CD4-positive, alpha-beta T cell treated with Interleukin-2 at 100 ng/mL for 4 hours (primary cell): ENCODE measurements at places on chromosomes 2 and 18.

DNA sequence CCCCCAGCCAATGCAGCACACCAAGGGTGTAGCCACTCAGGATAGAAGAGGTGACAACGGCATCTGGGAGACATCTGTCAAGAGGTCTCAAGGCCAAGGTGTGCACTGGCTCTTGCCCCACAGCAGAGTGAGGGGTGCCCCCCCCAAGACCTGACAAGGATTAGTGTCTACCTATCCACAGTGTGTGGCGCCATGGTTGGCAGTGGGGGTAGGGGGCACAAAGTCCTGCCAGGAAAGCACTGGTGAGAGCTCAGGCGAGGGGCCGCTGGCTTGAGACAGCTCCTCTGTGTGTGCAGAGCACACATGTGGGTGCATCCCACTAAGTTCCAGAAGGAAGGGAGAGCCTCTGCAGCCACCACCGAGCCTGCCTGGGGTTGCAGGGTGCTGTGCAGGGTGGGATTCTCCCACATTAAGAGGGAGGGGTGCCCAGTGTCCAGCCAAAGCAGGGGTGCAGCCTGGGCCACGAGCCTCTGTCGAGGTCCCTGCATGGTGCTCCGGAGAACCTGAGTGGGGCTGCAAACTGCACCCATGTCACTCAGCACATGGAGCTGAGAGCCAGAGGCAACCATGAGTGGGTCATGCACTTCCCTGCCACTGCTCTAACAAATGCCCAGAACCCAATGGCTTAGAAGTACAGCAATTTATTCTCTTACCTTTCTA is 311.2 kb upstream of the HDAC4 start:
- no peak for DNase-seq

DNA sequence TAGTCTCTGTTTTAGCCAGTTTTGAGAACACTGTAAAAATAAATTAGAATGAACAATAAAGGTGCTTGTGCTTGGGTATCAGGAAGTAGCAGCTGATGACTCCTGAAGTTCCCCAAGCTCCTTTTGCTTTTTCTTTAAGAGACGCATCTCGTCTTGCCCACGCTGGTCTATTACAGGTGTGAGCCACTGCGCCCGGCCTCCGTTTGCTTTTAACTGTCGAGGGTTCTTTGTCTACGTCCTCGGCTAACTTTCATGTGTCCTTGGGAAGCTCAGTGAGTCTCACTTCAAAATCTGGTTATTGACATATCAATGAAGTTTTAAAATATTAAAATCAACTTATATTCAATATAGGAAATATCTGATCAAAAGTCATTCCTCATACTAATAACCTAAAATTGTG is 246.5 kb downstream of the FBXO15 start:
- no peak for DNase-seq

DNA sequence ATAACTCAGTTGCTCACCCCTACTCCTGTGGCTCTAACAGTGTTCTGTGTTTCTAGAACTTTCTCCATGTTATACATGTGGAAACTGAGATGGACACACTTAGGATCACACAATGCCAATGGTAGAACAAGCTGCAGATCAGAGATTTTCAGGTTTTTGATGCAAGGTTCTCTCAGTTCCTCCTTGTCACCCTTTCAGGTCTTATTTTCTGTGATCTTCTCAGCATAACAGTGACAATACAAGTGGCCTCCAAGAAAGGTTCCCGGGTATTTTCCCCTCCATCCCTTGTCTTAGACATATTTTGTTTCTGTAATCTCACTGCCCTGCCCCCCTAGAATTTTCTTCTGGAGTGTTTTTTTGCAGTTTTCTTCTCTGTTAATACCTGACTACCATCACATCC is 6.2 kb upstream of the MGAT5 start:
- DNase-seq, result no peak

GRCh38 chr2:215697003-215697402 is 261.1 kb upstream of the FN1 start:
- no peak for DNase-seq

DNA sequence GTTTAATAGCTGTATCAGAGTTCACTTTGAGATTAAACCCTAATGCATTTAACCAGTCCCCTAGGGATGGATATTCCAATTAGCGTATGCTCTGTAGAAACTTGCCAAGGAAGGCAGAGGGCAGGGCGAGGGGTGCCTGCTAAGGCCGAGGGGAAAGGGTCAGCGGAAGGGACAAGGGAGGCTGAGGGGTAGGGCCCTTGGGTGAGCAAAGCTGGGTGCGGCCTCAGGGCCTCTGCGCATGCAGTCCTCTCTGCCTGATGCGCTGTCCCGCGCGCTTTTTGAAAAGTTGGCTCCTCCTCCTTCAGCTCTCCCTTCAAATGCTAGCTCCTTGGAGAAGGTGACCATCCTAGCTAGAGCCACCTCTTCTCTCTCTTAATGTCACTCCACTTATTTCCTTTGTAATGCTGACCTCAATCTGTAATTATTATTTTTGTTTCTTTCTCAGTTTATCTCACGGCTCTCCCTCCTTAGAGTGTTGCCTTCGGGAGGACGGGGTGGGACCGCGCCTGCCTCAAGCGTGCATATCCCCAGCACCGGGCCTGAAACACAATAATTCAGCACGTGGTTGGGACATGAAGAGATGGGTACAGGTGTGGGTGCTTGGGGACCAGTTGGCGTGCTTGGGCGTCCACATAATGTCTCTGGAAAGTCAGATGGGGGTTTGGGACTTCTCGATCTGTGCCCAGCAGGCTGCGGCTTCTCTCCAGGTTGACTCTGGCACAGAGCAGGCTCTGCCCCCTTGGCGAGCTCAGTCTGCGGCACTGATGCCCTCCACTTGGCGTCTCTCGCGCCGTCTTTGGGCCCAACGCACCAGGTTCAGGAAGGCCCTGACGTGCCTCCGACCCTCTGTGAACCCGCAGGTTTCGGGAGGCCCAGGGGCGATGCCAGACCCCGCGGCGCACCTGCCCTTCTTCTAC is 10.0 kb downstream of the ZAP70 start:
- no peak for DNase-seq

DNA sequence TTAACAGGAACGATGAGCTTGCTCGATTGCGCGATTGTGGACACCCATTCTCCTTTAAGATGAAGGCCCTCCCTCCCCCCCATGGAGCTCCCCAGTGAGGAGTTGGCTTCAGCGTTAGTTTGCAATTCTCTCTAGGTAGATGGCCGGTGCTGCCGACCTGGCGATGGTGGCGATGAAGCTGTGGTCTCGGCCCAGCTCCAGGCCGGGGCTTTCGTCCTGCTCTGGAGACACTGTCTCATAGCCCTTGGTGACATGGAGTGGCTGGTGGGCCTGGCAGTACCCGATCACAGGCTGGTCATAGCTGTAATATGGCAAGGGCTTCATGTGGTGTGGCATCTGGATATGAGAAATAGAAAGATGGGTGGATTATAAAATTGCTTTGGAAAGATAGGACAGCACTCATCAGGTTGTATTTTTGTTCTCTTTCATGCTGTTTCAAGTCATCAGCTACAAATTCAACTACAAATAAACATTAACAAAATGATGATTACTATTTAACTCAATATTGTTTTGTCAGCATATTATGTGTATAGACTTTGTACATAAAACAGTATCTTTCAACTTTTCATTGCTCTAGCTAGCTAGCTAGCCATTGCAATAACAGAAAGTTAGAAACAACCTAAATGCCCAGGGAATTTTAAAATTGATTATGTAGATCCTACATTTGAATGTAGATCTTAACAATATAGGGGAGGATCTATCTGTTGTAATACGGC is 773.4 kb downstream of the LRRTM4 start:
- no peak for DNase-seq

GRCh38 chr2:79874015-79874414 is 361.2 kb downstream of the CTNNA2 start:
- no peak for DNase-seq

GRCh38 chr2:215140166-215140707 is 1.8 kb upstream of the ABCA12 start:
- no peak for DNase-seq

- no peak for DNase-seq
Observed at GRCh38 chr2:216499641-216500218, 1.1 kb downstream of the RPL37A start.

DNA sequence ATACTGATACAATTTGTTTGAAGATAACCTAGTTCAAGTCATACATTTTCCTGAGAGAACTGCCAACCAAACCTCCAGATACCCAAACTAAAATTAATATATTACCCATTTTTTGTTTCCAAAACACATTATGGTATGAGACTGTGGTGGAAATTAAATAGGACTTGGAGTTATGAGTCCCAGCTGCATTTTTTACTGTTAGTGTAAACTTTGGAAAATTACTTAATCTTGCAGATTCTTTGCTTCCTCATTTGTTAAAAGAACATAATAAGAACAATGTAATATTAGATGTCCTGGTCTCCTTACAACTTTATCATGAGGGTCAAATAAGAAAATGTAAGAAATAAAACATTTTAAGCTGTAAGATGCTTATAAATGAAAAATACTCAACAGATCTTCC is 98.2 kb upstream of the TRIB2 start:
- DNase-seq, result no peak

- DNase-seq, result no peak
Observed at GRCh38 chr2:64063924-64064331, 44.7 kb upstream of the VPS54 start.

GRCh38 chr2:11933854-11934253 is 187.4 kb downstream of the LPIN1 start:
- no peak for DNase-seq

GRCh38 chr2:14136030-14136429 is 496.5 kb upstream of the LRATD1 start:
- no peak for DNase-seq

DNA sequence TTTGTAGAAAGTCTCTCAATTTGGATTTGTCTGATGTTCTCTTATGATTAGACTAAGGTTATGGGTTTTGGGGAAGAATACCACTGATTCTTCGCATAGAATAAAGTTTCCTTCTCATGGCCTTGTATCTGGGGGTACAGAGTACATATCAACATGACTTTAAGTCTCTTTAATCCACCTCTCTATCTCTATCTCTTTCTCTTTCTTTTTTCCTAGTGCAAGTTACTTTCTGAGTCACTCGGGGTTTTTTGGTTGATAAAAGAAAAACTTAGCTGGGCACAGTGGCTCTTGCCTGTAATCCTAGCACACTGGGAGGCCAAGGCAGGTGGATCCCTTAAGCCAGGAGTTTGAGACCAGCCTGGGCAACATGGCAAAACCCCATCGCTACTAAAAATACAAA is 100.1 kb upstream of the MAP4K3 start:
- no peak for DNase-seq

DNA sequence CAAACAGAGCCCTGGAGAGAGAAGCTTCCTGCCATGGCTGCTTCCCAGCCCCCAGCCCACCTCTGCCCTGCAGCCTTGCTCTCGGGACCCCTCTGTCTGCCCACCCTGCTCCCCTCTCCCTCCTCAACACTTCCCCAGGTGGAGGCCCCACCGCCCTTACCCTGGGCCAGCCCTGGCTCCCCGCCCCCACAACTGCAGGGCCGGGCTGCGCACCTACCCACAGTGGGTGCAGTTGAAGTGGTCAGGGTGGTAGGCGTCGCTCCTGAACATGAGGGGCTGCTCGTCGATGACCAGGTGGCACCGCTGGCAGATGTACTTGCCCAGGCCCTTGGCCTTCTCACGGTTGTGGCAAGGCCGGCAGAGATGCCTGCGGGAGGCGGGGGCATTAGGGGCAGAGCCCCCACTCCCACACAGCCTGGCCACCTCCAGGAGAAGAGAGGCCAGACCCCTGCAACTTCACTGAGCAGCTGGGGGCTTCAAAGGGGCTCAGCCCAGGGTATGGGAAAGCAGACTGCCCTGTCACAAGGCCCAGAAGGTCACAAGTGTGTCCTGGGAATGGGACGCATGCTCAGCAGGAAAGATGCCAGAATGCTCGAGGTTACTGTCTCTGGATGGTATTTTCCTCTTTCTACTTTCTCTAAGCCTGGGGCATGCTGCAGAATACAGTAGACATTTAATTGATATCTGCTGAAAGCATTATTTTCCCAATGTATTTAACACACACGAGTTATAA is 3.1 kb upstream of the GPR17 start:
- DNase-seq, result no peak

DNA sequence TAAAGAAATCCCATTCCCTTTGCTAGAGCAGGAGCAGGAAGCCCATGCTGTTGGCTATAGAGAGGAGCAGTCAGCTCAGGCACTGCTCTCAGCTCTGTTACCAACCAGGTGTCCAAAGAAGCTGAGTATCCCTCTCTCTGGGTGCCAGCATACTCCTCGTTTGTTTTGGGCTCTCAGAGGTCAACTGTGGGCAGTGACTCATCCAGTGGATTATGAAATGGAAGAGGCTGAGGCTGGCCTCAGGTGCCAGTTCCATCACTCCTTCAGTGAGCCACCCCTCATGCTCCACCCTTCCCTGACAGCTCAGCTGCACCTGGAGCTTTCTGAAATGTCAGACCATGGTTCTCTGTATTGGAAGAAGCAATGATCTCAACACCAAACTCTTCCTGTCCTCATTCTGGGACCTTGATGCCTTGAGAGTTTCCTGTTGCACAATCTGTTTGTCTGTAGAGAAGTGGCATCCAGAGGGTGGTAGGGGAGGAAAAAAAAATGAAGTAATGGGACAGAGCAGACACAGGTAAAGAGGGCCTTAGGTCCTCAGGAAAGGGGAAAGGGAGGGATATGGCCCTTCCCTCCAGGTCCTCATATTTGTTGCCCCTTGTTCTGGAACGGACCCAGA is 31.2 kb upstream of the EN1 start:
- DNase-seq, result no peak

- DNase-seq, result peak; percentile 52
Observed at GRCh38 chr2:186641807-186642321, 52.0 kb upstream of the FAM171B start.

DNA sequence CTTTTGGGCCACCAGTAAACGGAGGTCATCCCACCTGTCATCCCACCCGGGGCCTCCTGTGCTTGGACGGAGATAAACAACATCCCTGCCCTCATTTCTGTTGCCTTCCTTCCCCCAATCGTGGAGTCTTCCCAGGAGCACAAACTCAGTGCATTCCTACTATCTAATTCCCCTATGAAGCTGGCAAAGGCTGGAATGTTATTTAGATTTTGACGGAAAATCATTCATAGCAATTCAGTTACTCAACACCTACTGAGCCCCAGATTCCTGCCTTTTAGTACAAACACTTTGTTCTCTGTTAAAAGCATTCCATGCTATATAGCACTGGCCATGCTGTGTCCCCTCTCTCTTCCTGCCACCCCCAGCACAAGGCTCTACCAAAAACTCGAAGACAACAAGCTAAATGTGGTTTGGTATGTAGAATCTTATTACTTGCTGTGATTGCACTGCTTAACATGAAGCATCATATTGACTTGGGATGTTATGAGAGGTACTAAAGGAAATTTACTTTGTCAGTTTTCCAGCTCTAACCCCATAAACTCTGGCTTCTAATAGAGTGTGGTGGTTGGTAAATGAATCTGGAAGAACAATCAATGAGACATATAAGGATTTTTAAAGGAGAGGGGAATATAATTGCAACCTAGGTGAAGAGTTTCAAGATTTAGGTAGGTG is 32.3 kb upstream of the IMPA2 start:
- no peak for DNase-seq

DNA sequence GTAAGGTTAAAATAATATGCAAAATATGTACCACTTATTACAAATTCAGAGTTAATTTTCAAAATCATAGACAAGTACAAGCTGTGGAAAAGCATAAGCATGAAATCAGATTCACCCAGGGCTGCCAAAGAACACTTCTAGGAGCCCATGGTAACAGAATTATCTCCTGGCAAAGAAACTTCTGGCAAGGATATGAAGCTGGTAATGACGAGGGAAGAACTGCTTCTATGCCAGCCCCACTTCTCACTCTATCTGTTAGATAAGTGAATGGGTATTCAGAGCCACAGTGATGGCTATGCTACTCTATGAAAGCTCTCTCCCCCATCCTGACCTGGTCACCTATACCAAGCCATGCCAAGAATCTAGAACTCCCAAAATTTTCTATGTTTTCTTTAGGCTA is 36.9 kb upstream of the PDE1A start:
- no peak for DNase-seq
